AML-193 (cell line): ENCODE measurements at places on chromosomes 5 and 9.

GRCh38 chr9:1916655-1917054 lies 98.5 kb upstream of the SMARCA2 start:
- DNase-seq, result no peak

DNA sequence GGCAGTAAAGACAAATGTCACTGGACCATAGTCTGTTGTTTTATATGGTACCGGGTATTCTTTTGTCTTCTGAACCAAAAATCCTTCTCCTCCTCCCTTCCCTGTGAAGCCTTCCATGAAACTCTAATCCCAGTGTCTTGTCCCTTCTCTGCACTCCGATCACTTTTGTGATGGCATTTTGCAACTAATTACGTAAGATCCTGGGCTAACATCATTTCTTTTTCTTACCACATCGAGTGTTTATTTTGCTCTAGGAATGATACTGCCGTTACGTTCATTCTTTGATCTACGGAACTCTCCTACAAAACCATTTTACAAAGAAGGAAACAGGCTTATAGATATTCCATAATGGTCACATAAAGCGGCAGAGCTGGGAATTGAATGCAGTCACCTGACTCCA lies 33.7 kb downstream of the SNX18 start:
- no peak for DNase-seq

GRCh38 chr9:122445155-122445749 lies 32.5 kb downstream of the OR1J1 start:
- no peak for DNase-seq

- DNase-seq, result peak; percentile 14
Observed at GRCh38 chr5:122156724-122157325, 27.5 kb downstream of the ZNF474 start.

DNA sequence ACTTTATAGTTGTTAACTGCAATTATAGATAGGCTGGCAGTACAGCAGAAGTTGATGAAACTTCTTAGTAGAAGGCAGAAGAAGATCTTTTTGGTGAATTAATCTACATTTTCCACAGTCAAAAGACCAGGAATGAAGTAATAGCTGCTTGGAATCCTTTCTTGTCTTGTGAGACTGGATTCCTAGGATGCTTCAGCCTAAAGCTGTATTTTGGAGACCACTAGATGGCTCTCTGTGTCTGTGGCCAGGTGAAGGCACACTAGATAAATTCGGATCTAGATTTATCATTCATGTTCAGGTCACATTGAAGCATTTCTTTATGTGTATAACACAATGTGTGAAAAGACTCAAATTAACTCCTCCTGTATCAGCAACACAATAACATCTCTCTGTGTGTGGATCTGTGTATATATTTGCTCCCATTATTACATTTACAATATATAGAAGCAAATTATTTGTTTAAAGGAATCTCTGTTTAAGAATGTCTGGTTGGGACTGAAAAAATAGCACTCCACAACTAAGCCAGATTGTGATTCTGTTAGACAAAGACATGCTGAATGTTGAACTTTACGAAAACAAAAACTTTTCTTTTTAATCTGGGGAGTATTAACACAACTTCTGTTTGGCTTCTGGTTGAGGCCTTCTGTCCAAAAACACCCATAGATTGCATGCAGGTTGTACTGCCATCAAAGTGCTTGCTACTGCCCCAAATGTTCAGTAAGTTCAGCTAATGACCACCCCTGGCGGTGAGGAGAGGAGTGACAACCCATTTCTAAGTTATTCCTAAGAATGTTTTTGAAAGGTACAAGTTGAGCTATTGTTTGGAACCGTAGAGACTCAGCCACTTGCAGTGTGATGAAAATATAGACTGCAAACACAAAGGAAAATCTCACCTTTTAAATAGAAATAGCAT lies 10.6 kb downstream of the GRIN3A start:
- peak; percentile 41 for DNase-seq

- DNase-seq, result no peak
Observed at GRCh38 chr5:105663671-105664070, 2007.1 kb downstream of the EFNA5 start.

DNA sequence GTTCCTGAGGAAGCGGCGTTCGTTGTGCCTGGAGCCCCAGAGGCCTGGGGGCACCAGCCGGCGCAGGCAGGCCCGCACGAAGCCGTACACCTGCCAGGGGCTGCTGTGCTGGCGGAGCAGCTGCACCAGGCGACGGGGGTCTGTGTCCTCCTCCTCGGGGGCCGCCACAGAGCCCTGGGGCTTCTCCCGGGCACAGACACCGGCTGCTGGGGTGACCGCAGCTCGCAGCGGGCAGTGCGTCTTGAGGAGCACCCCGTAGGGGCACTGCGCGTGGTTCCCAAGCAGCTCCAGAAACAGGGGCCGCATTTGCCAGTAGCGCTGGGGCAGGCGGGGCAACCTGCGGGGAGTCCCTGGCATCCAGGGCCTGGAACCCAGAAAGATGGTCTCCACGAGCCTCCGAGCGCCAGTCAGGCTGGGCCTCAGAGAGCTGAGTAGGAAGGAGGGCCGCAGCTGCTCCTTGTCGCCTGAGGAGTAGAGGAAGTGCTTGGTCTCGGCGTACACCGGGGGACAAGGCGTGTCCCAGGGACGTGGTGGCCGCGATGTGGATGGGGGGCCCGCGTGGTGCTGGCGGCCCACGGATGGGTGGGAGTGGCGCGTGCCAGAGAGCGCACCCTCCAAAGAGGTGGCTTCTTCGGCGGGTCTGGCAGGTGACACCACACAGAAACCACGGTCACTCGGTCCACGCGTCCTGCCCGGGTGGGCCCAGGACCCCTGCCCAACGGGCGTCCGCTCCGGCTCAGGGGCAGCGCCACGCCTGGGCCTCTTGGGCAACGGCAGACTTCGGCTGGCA lies 1.3 kb downstream of the TERT start:
- DNase-seq, result no peak

DNA sequence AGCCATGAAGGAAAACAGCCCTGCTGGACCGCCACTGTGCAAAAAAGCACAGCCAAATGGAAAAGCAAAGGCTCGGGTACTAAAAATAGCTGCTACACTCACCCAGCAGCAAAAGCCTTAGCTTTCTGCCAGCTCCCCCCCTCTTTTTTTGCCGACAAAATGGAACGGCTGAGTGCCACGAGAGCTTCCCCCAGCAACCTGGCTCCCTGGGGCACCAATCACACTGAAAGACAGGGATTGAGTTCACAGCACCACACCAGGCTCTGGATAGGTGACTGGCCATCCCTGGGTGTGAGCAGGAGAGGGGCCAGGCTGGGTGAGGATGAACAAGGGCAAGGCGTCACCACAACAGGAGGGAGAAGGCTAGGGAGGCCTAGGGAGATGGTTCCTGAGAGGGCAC lies 66.7 kb downstream of the SIL1 start:
- no peak for DNase-seq

- no peak for DNase-seq
Observed at GRCh38 chr9:336039-336438, 121.4 kb downstream of the DOCK8 start.
